ENCODE measurements at places on chromosomes 2 and 18. TPM values are rescaled to one million over a fixed set of nuclear protein-coding genes. Genes with fewer than 3 reads are reported as not detected.

Gene PHLPP1
- polyA plus RNA-seq: 40.1 TPM

Gene UGT1A8
- polyA plus RNA-seq: not detected

Gene THSD7B
- polyA plus RNA-seq: 1.8 TPM

Gene DSG4
- polyA plus RNA-seq: not detected

Gene EIF4E2
- polyA plus RNA-seq: 54.7 TPM

Gene SCTR
- not detected for polyA plus RNA-seq

Gene LBX2
- 2.5 TPM for polyA plus RNA-seq

Gene IL36A
- polyA plus RNA-seq: not detected

Gene FAM210A
- polyA plus RNA-seq: 3.3 TPM

Gene CHST10
- polyA plus RNA-seq: 15.6 TPM

Gene NT5C1B
- not detected for polyA plus RNA-seq

Gene CD8A
- polyA plus RNA-seq: 2.7 TPM

Gene IFIH1
- polyA plus RNA-seq: 2.9 TPM

Gene STEAP3
- 10.9 TPM for polyA plus RNA-seq

Gene KIAA2012
- polyA plus RNA-seq: 0.42 TPM

Gene MYL1
- polyA plus RNA-seq: not detected

Gene RESP18
- polyA plus RNA-seq: not detected

Gene ATP5F1A
- 429 TPM for polyA plus RNA-seq

Gene ERFE
- 34.0 TPM for polyA plus RNA-seq

Gene SATB2
- polyA plus RNA-seq: 7.2 TPM

Gene RTP5
- polyA plus RNA-seq: 5.2 TPM

Gene NAT8
- polyA plus RNA-seq: not detected

Gene VAMP8
- polyA plus RNA-seq: 14.1 TPM

Gene DBI
- polyA plus RNA-seq: 253 TPM

Gene CDH19
- polyA plus RNA-seq: 0.68 TPM

Gene FHOD3
- 15.2 TPM for polyA plus RNA-seq

Gene MARS2
- 2.4 TPM for polyA plus RNA-seq

Gene OTOS
- 3.5 TPM for polyA plus RNA-seq

Gene SPEG
- polyA plus RNA-seq: 26.3 TPM

Gene UPP2
- polyA plus RNA-seq: 0.24 TPM

Gene REG3G
- not detected for polyA plus RNA-seq

Gene CD226
- 0.12 TPM for polyA plus RNA-seq

Gene ALLC
- not detected for polyA plus RNA-seq

Gene SLC30A3
- polyA plus RNA-seq: 7.4 TPM
